Omental fat pad (tissue), 4 donors: ENCODE measurements at places on chromosomes 7 and 10. TPM values are rescaled to one million over a fixed set of nuclear protein-coding genes. Genes with fewer than 3 reads are reported as not detected.

Gene ATOH7
- not detected for total RNA-seq

- no peak for DNase-seq
Measured at GRCh38 chr7:110382736-110383135, 708.2 kb upstream of the LRRN3 start.

- DNase-seq, result no peak
Measured at GRCh38 chr10:28355376-28355775, 52.5 kb upstream of the MPP7 start.

Gene SRRT
- total RNA-seq, result 69.0 TPM

DNA sequence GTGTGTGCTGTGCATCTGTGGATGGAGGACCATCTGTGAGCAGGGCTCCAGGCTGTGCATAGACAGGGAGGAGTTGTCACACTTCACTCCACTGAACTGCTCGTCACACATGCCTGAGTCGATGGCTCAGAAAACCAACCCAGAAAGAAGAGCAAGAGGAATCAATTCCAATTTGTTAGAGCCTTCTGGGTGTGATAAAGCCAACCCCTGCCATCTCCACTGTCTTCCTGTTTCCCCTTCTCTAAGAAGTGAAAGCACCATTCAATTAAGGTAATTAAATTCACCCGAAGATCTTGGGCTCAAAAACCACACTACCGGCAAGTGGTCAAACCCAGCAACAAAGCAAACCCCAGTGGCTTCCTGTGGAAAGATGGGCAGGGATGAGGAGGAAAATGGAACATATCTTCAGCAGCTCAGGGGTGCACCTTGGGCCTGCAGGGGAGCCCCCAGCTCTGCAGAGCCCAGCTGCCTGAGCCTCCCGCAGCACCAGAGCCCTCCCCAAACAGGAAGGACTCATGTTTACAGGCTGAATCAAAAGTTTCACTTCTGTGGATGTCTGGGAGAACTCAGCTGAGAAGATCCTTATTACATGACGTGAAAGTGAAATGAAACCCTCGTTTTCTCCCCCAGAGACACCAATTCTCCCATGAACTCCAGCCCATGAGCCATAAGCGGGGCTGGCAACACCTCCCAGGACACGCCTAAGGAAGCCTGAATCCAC is 10.9 kb downstream of the C10orf71 start:
- DNase-seq, result no peak

Gene NAT16
- 0.09 TPM for total RNA-seq
